Muscle of back (tissue), 13 donors: ENCODE measurements at places on chromosomes 12 and 14.

DNA sequence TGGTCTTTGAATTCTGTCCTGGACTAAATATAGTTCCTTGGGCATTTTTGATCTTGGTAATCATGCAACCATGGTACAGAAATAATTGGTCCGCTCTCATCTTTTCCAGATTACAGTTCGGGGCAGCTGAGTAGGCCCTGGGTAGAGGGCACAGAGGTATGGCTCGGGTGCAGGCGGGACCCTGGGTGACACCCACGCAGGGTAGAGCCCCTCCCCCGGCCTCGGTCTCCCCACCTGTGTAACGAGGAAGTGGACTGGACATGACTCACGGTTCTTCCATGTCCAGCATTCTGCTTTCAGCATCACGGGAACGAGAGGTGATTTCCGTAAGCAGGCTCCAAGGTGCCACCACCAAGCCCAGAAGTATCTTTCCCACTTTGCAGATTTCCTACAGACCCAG is 91.0 kb upstream of the DIO3 start:
- DNase-seq = no peak

DNA sequence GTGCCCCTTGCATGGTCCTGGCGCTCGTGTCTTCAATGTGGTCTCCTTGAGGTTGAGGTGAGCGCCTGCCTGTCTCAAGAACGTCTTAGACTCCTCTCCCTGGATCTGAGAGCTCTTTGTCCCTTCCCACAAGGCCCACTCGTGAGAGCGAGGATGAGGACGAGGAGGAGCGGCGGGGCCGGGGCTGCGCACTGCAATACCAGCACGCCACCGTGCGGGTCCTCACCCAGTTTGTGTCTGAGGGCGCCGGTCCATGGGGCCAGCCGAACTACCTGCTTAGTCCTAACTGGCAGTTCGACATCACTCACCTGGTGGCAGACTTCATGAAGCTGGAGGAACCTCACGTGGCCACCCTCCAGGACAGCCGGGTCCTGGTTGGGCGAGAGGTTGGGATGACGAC is 128.1 kb downstream of the SLC15A4 start:
- no peak for DNase-seq

GRCh38 chr12:19991146-19991545 is 377.2 kb upstream of the PDE3A start:
- DNase-seq = no peak

GRCh38 chr12:88544991-88545980 is 35.0 kb downstream of the KITLG start:
- no peak for DNase-seq

GRCh38 chr14:55535516-55536203 is 44.3 kb upstream of the KTN1 start:
- peak; percentile 33 for DNase-seq

DNA sequence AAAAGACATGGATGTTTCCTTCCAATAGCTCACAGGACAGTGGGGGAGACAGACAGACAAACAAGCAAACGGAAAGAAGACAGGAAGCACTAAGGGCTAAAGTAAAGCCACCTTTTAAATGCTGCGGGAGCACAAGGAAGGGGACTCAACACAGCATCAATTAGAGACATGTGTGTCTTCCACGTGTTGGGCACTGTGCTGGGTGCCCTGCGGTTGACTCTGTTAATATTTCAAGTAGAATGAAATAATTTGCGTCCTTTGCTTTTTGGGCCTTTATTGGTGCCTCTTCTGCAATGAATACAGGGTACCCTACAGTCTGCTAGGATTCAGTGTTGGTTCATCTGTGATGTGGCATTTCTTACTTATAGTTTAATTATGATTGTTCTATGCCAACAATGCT is 90.9 kb upstream of the CPM start:
- no peak for DNase-seq

GRCh38 chr14:57209561-57209960 is 59.1 kb downstream of the EXOC5 start:
- no peak for DNase-seq

DNA sequence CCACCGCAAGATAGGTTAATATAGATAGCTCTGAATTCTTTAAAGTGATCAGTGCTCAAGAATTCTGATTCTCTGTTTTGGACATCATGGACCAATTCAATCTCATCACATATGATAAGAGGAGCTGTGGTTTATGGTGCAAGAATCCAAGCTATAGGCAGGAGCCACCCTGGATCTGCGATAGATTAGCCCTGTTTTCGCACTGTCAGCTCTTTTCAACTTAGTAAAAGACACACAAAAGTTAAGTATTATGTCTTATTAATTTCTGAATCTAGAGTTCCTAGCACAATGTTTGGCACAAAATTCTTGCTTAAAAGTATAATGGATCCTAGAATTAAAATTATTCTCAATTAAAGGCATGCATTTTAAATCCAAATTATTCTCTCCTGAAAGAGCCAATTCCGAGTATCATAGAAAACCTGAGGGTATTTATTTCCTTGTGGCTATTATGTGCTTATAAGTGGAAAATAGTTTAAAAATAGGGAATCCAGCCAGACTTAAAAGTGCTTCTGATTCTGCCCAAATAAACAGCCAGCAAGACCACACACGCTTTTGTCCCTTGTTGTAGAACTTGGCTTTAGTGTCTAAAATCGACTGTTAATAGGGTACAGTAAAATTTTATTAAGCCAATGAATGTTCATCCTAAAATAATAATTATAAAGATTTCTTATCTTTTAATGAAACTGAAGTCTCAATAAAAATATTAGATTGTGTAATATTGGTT is 184.9 kb upstream of the FLRT2 start:
- peak; percentile 22 for DNase-seq

DNA sequence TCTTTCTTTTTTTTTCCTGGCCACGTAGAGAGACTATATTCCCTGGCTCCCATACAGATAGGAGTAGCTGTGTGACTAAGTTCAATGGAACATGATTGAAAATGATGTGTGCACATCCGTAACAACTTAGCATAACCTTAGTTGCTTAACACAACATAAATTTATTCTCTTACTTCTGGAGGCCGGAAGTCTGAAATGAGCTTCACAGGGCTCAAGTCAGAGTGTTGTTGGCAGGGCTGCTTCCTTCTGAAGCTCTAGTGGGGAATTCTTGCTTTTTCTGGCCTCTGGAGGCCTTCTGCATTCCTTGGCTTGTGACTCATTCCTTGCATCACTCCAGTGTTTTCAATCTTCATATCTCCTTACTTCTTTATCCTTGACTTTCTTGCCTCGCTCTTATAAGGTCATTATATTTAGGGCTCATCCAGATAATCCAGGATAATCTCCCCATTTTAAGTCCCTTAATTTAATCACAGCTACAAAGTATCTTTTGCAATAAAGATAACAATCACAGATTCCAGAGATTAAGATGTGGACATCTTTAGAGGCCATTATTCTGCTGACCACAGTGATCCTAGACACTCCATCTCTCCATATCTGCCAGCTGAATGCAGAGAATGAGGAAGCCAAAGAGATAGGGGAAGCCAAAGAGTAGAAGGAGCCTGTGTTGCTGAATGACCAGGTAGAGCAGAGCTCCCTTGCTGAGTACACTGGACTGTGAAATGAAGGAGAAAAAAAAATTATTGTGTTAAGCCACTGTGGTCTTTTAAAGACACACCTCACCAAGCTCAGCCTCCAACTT is 21.0 kb upstream of the SNX6 start:
- DNase-seq = peak; percentile 48

- no peak for DNase-seq
These were observed 26.6 kb downstream of the PRKCH start for GRCh38 chr14:61347826-61348443.

DNA sequence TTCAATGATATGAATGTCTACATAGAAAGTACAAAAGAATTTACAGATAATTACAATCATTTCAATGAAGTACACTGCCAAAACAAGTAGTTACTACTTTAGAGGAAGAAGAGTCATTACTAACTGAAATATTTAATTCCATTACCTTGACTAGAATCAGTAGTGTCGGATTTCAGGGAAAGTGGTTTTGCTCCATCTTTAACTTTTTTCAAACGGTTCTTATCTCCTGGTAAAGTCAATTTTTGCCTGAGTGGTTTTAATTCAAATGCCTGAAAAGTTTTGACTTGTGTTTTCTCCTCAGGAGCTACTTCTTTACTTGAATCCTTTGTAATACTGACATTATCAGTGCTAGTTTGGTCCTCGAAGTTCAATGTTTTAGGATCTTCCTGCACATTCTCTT is 6.9 kb downstream of the ZFC3H1 start:
- no peak for DNase-seq

- DNase-seq = no peak
These were observed 23.1 kb downstream of the XRCC3 start for GRCh38 chr14:103692159-103692558.

GRCh38 chr14:77108753-77109152 is 10.7 kb downstream of the CIPC start:
- DNase-seq = no peak

DNA sequence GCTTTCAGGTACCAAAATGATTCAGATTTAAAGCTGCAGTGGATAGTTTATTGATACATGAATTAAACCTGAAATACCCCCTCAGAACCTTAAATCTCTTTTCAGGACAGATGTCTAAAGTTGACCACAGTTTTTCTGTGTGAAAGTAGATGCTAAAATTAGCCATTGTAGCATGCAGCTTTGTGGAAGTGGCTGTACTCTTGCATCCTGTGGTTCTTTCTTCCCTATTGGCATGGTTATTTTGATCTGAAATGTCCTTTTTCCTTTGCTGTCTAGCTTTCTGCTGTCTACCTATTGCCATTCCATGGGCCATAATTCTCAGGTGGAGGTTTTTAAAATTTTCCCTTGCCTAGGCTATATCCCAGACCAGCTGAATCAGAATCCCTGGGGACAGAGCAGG is 455.6 kb downstream of the ZFP36L1 start:
- DNase-seq = no peak

DNA sequence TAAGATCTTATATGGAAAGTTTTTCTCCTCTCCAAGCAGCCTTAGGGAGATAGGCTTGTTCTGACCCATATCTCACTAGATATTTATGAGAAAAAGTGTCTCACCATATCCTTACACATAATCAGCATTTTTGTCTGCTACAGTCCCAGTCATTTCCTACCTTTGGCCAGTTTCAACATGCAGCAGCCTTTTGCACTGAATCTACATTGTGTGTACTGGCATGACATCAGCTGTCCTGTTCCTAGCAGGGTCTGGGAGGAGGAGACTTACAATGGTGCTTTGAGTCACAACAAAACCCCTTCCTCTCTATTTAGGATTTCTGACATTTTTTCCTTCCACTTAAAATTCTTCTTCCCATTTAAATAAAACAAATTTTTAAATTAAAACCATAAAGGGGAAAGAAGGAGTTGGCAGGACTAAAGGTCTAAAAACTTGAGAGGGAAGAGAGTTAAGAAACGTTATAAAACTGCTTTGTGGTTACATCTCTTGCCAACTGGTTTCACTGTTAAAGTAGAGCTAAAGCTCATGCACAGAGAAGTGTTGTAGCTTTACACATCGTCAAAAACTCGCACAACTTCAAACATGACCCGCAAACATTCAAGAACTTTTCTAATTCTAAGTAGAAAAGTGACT is 53.3 kb upstream of the CERS5 start:
- DNase-seq = peak; percentile 66

DNA sequence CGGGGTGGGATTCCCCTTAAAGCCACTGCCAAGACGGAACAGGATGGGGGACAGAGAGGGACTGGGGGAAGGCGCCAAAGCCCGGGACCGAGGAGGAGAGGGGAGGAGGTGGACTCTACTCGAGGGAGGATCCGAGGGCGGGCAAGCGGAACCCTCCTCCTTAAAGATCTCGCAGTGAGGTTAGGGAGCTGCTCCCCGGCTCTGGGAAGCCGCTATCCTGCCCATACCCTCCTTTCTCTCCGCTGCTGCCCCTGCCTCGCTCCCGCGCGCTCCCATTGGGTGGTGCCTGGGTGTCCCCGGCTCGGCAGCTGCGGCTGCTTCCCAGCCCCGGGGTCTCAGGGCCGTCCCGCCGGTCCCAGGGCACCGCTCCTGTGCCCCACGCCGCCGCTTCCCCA is 16.4 kb downstream of the KRT18 start:
- no peak for DNase-seq

DNA sequence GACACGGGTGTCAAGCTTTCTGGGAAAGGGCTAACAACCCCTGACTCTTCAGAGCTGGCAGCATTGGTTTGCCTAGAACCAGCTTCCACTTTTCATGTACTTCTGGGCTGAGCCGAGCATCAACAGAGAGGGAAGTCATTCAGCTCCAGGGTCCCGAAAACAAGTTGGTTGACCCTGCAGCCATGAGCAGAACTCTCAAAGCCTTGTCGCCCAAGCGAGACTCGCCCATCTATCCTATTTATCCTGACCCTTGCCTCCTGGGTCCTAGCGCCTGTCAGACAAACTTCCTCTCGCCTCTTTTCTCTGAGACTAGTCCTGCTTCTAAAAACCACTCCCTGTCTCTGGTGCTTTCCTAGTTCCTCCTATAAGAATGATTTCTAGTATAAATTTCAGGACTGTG is 47.9 kb downstream of the ASCL4 start:
- no peak for DNase-seq

DNA sequence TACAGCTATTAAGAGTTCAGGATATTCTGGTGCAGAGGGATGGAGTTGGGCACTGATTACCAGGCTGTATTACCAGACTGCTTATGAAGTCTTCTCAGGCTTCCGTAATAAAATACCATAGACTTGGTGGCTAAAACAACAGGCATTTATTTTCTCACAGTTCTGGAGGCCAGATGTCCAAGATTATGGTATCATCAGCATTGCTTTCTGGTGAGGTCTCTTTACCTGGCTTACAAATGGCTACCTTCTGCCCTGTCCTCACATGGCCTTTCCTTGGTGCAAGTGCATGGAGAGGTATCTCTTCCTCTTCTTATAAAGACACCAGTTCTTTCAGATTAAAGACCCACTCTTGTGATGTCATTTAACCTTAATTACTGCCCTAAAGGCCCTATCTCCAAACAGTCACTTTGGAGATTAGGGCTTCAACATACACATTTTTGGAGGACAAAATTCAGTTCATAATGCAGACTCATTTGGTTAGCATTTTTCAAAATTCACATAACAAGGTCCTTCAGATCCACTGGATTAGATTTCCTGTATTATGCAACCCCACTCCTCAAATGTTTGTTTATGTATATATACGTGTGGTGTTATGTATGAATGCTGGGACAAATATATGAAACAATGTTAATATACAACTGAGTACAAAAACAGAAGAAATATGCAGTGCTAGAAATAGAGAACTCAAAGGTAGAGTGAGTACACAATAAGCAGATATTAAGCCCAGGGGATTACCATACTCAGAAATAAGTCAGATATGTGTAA is 9.3 kb upstream of the ATP2B1 start:
- no peak for DNase-seq

GRCh38 chr12:2256453-2256852 is 203.7 kb downstream of the CACNA1C start:
- no peak for DNase-seq

- DNase-seq = no peak
These were observed 316.3 kb downstream of the NUAK1 start for GRCh38 chr12:105822131-105823105.

DNA sequence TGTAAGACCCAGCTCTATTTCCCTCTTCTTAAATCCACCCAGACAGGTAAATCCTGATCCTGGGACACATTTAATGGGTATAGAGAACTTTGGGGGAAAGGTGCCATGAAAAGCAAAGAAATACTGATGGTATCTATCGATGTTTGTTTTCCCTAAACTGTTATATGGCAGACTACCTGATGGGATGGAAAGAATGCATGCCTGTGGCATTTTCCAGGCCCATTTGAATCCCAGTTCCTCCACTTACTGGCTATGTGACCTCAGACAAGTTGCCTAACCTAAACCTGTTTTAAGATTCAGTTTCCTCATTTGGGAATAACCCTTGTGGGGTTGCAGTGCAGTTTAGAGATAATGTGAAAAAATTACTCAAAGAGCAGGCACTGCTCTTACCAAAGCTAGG is 404.5 kb downstream of the FUT8 start:
- no peak for DNase-seq

GRCh38 chr12:114936148-114937079 is 252.4 kb upstream of the TBX3 start:
- DNase-seq = no peak

GRCh38 chr14:56127156-56127555 is 8.9 kb downstream of the PELI2 start:
- no peak for DNase-seq
